Activated T-cell treated with anti-CD3 and anti-CD28 coated beads, Interleukin-2, amount 50 U/mL, for 48 hours (primary cell): ENCODE measurements at places on chromosomes 4 and X.
A peak's percentile ranks its signal among the peaks of the same experiment; 100 is the strongest.

GRCh38 chrX:2351999-2352995 lies 148.5 kb downstream of the DHRSX start:
- peak; percentile 20 for DNase-seq

GRCh38 chr4:123833171-123833643 lies 436.6 kb downstream of the SPRY1 start:
- DNase-seq, result no peak

DNA sequence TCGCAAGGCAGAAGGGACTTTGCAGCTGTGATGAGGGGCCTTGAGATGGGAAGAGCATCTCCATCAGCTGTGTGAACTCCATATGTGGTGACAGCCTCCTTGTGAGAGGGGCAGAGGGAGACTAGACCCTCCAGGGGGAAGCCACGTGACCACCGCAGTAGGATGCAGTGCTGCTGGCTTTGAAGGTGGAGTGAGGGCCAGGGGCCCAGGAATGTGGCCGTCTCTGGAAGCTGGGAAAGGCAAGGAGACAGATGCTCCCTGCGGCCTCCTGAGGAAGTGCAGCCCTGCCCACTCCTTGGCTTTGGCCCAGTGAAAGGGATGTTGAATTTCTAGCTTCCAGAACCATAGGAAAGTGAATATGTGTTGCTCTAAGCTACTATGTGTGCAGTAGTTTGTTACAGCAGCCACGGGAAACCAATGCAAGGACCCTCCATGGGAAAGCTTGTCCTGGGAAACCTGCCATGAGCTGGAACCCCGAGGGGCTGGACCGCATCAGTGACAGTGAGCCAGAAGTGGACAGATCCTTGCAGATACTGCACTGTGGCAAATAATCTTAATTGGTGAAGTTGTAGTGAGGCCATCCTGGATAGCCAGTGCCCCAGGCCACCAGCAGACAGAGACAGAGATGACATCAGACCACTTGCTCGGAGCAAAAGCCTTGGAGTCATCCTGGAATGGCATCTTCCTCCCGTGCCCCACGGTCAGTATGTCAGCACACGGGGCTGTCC lies 35.4 kb upstream of the SORCS2 start:
- no peak for DNase-seq

- DNase-seq, result peak; percentile 61
Observed at GRCh38 chr4:142567199-142567598, 278.9 kb downstream of the INPP4B start.

DNA sequence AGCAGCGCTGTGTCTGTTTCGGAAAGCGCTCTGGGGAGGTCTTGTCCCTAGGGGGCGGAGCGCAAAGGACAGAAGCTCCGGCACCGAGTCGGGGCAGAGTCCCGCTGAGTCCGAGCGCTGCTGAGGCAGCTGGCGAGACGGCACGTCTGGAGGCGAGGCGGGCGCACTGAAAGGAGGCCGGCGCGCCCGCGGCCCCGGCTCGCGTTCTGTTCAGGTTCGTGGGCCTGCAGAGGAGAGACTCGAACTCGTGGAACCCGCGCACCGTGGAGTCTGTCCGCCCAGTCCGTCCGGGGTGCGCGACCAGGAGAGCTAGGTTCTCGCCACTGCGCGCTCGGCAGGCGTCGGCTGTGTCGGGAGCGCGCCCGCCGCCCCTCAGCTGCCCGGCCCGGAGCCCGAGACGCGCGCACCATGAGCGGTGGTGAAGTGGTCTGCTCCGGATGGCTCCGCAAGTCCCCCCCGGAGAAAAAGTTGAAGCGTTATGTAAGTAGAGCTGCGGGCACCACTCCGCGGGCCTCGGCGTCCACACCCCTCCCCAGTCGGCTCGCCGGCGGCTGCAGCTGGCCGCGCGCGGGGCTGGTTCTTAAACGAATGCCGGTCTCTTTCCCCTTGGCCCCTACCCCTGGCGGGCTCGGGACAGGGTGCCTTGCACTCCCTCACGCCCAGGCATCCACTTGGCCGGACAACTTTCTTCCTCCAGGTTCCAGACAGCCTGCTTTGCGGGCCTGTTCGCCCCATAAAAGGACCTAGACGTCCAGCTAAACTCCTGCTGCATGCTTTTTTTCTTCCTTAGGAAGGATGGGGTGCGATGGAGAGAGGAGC lies at the start of gene GAB1:
GAB1 (plus strand) TSS at position 96 of the 819 bp plus-strand sequence; CDS start at position 409, 313 bp downstream.
- DNase-seq, result no peak

GRCh38 chr4:79673898-79674297 lies 265.9 kb upstream of the GK2 start:
- no peak for DNase-seq

GRCh38 chr4:27218013-27218412 lies 357.4 kb downstream of the STIM2 start:
- DNase-seq, result no peak

- no peak for DNase-seq
Observed at GRCh38 chrX:65741823-65742222, 74.4 kb downstream of the MSN start.

- no peak for DNase-seq
Observed at GRCh38 chr4:14726877-14727361, 275.4 kb upstream of the CPEB2 start.

DNA sequence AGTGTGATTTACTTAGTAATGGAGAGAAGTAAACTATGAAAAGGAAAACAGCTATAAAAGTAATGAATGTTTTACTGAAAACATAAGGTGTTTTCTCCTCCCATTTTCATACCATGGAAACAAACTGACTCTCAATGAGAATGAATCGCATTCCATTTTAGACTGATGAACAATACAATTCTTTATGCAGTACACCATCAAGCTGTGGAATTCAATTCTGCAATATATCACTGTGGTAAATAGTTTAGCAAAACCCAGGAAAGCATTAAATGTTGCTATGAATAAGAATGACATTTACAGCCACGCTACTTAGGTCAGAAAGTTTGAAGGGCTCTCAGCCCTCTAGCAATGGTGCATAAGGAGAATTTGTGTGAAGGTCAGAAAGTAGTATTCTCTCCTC lies 7.4 kb downstream of the DCAF8L2 start:
- DNase-seq, result no peak

- DNase-seq, result no peak
Observed at GRCh38 chr4:152509595-152510225, 26.2 kb downstream of the FBXW7 start.

DNA sequence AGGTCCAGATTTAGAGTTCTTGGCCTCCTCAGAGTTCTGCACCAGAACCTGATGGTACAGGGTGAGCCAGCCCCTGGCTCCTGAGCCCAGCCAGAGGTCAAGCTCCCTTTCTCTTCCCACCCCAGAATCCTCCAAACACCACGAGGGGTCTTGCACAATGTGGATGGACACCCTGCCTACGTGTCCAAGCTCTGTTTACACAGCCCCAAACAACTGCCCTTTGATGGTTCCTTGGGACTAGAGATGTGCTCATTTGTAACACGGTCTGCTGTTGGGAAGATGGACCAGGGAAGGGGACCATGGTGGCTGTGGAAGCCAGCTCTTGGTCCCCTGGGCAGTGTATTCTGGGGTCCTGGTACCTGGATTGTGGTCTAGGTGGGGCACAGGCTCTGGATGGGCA lies 40.0 kb upstream of the RPS6KA3 start:
- DNase-seq, result no peak

- peak; percentile 57 for DNase-seq
Observed at GRCh38 chr4:36322921-36323354, 41.5 kb downstream of the DTHD1 start.

- no peak for DNase-seq
Observed at GRCh38 chr4:38106311-38106710, 146.1 kb downstream of the PTTG2 start.

DNA sequence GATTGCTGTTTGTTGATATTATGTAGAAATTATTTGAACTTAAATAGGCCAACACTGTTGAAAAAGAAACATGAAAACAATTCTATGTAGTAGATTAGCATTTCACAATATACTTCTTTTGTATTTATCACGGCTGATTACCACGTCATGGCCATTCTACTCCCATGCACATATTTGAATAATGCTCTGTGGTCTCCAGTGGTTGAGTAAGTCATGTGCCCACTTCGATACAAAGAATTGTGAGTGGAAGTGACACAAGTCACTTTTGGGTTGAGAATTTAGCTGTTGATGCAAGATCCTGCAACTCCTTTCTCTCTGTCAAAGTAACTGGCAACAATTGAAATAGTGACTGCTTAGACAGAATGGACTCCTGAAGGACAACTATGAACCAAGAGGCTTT lies 6.7 kb upstream of the FSTL5 start:
- no peak for DNase-seq

- DNase-seq, result no peak
Observed at GRCh38 chr4:113809311-113809710, 47.8 kb upstream of the CAMK2D start.
